Thymus (tissue), 14 donors: ENCODE measurements at places on chromosomes 1 and 21. TPM values are rescaled to one million over a fixed set of nuclear protein-coding genes. Genes with fewer than 3 reads are reported as not detected.

The ZNF124 gene
- total RNA-seq, result 74.8 TPM

GRCh38 chr21:39025198-39025597 lies 158.1 kb downstream of the PSMG1 start:
- H3K4me3 ChIP-seq, result no peak overlapping the region
- H3K36me3 ChIP-seq, result no peaks in the 10 kb centered on the region
- H3K27me3 ChIP-seq, result no peaks in the 10 kb centered on the region
- DNase-seq, result no peak
- no peak overlapping the region for H3K27ac ChIP-seq

DNA sequence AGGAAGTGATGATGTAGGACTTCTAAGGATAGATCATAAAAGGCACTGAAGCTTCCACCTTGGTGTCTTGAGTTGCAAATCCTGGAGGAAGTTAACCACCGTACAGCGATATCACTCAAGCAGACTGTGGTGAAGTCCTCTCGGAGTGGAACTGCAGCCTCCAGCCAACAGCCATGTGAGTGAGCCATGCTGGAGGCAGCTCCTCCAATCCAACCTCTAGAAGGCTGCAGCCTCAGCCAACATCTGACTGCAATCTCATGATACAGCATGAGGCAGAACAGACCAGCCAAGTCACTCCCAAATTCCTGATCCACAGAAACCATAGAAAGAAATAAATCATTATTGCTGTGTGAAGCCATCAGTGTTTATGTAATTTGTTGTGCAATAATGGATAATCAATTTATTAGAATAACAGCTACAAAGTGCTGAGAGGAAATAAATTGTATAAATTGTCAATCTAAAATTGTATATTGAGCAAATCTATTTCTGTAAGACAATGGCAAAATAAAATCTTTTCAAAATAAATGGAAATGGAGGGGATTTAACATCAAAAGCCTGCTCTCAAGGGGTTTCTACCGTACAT lies 65.0 kb downstream of the PRSS38 start:
- DNase-seq, result no peak
- no peak overlapping the region for H3K27ac ChIP-seq
- no peak overlapping the region for H3K4me3 ChIP-seq

The LMOD1 gene
- 0.24 TPM for total RNA-seq

The SLC25A33 gene
- total RNA-seq, result 4.6 TPM

- H3K4me1 ChIP-seq, result no peaks in the 10 kb centered on the region
- no peak for DNase-seq
- H3K27me3 ChIP-seq, result no peaks in the 10 kb centered on the region
Observed at GRCh38 chr1:43557744-43558245, 27.1 kb downstream of the PTPRF start.
